ENCODE measurements at places on chromosomes 7 and 10.
A peak's percentile ranks its signal among the peaks of the same experiment; 100 is the strongest.

GRCh38 chr7:96093435-96093834 is 228.5 kb downstream of the SLC25A13 start:
- no peak for DNase-seq
- no peaks in the 10 kb centered on the region for H3K27me3 ChIP-seq
- no peaks in the 10 kb centered on the region for H3K4me1 ChIP-seq
- no peak overlapping the region for H3K4me3 ChIP-seq
- no peaks in the 10 kb centered on the region for H3K36me3 ChIP-seq
- H3K27ac ChIP-seq, result no peak overlapping the region

- no peaks in the 10 kb centered on the region for H3K27me3 ChIP-seq
- peaks cover 15% of the 10 kb centered on the region for H3K36me3 ChIP-seq
- no peak overlapping the region for H3K4me3 ChIP-seq
Observed at GRCh38 chr10:99709480-99710229, 22.3 kb downstream of the COX15 start.

DNA sequence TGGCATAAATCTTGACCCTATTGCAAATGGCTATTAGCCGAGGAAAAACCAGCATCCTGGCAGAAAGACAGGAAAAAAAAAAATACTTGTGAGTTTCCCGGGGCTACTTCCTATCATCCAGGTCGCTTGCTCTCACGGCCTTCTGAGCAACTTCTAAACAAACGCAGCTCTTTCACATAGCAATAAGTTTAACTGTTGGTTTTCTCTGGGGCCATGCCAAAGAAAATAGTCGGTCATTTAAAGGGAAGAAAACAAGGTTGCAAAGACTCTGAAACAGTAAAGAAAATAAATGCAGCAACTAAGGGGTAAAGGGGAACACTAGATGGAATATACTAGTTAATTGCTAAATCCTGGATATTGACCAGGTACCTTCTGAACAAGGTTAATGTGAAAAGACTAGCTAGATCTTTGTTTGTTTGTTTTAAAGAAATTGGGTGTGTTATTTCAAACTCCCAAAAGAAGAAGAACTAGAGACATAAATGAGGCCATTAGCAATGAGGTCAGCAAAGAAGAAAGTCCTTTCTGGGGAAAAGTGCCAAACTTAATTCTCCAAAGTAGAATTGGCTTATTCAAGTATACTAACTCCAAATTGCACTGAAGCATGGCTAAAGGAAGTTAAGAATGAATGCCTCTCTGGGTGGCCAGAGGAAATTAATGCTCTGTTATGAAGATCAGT is 54.2 kb downstream of the SLC39A12 start:
- peaks cover 6% of the 10 kb centered on the region for H3K27me3 ChIP-seq
- H3K36me3 ChIP-seq, result no peaks in the 10 kb centered on the region
- peak overlapping the region; percentile 83 for H3K27ac ChIP-seq
- H3K4me3 ChIP-seq, result no peak overlapping the region

- H3K4me1 ChIP-seq, result peaks cover 13% of the 10 kb centered on the region
- H3K4me3 ChIP-seq, result no peak overlapping the region
- no peak for DNase-seq
- H3K27me3 ChIP-seq, result no peaks in the 10 kb centered on the region
- peak overlapping the region; percentile 16 for H3K27ac ChIP-seq
Observed at GRCh38 chr10:83371696-83372490, 767.4 kb upstream of the GHITM start.

DNA sequence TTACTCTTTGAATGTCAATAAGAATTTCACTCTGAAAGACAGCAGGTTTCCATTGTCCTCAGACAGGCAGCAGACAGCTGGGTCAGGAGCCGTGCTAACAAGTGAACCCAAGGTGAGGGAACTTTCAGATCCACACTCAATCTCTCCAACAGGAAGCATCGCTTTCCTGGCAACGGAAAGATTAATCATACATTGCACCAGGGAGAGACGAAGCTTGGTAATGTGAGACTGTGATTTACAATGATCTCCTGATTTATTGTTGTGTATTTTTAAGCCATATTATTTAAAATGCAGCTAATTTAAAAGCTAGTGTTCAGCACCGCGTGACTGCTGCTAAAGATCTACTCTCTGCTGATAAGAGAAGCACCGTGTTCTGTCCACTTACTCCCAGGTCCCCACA is 17.5 kb upstream of the NOM1 start:
- H3K27ac ChIP-seq, result no peak overlapping the region
- peaks cover 6% of the 10 kb centered on the region for H3K4me1 ChIP-seq
- DNase-seq, result no peak
- H3K27me3 ChIP-seq, result no peaks in the 10 kb centered on the region
- no peaks in the 10 kb centered on the region for H3K36me3 ChIP-seq

All from WTC11 (cell line).